NCI-H146 (cell line): ENCODE measurements at places on chromosomes 2 and 18.

DNA sequence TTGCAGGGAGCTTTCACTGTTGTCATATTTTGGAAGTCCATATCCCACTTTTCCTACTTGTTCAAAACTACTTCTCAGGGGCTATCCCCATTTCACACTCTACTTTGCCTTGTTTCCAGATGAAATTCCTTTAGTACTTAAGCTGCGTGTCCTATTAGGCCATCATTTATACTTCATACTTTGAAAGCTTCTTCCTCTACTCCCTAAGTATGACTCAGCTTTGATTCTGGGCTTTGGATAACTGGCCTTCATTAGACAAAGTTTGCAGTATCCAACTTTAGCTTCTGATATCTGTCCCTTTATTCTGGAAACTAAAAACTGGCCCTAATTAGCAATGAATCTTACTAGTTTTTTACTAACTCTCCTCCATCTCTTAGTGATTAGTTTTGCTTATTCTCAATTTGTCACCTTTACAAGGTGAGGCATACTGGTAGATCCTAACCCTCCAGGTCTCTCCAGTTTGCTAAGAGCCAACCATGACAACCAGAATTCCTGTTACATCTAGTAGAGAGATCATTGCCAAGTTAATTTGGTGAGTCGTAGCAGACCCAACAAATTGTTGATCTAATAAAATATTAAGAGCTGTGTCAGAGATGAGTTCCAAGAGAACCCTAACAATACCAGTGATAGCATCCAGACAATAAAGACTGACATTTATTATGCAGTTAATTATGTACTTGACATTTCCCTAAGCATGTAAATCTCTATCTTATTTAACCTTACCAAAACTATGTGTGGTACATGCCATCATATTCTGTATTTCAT lies 31.2 kb upstream of the ITGAV start:
- no peak for DNase-seq

DNA sequence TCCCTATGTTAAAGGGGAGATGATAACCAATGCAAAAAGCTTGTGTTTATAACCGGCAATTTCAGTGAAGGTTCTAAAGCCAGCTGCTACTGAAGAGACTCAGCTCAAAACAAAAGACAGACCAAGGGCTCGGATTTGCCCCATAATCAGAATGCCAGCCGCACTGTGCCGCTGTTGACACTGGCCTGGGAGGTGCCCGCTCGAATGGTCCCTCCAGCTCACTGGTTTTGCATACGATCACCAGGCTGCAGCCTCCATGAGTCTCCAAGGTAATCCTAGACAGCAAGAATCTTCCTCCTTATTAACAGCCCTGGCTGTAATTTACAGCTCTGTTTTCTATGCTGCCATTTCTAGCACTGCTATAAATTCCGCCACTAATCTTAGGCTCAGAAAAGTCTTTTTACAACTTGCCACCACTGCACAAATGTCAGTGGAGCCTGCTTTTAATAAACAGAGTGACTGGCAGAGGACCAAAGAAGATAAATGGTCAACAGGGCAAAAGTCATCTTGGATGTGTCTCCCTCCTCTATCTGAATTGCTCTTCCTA lies 155.7 kb upstream of the SH3BP4 start:
- DNase-seq = peak; percentile 58

GRCh38 chr2:219404954-219405353 lies 13.2 kb upstream of the DES start:
- no peak for DNase-seq

- DNase-seq = no peak
Observed at GRCh38 chr2:174752403-174753037, 11.8 kb downstream of the CHRNA1 start.

DNA sequence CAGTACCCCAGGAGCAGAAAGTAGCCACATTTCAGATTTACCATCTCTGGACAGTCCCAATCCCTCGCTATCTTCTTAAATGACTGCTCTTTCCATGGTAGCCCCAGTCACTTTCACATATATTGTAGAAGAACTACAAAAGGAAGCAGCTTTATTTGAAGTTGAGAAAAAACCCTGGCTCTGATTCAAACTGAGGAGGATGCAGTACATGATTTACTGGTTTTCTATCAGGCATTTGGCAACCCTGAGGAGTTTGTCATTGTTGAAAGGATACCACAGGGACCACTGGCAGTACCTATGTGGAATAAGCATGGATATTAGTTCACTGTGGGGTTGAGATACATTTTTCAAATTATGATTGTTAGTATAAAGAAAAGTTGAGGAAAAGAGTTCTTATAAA lies 640.9 kb upstream of the SETBP1 start:
- DNase-seq = no peak
